ENCODE measurements at places on chromosomes 7 and 10.

GRCh38 chr10:118572256-118573041, 23.0 kb downstream of the PRLHR start:
- no peak for DNase-seq

- no peak for DNase-seq
These were observed 114.9 kb upstream of the ZEB1 start for GRCh38 chr10:31204090-31204489.

- DNase-seq: no peak
These were observed 177.3 kb upstream of the LYZL2 start for GRCh38 chr10:30806850-30807249.

DNA sequence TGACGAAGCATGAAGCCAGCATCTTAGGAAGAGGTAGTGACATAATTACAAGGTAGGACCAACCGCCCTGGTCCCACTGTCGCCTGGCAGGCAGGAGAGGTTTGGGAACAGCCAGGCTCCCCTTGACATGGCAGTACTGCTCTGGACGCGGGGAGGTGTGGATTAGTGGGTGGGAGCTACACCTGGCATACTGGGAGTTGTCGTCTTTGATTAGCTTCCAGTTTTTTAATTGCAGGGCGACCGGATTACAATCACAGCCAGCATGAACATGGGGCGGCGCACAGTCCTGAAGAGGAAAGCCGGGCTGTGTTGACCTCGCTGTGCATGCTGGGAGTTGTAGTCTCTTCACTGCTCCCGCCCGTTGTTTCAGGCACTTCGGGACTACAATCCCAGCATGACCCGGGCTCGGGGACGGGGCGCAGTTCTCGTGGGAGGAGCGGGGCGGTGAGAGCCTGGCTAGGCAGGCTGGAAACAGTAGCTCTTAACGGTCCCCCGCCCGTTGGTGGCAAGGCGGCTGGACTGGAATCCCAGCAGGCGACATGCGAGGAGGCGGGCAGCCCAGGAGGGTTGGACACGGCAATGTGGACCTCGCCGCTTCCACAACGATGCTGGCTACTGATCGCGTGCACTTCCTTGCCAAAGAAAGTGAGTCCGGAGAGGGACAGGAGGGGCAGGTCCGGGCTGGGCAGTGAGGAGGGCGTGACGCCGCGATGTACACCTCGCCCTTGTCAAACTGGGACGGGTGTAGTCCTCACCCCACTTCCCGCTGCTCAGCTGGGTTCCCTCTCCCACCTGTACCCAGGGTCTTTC, 98.0 kb upstream of the ZNF722 start:
- no peak for DNase-seq

DNA sequence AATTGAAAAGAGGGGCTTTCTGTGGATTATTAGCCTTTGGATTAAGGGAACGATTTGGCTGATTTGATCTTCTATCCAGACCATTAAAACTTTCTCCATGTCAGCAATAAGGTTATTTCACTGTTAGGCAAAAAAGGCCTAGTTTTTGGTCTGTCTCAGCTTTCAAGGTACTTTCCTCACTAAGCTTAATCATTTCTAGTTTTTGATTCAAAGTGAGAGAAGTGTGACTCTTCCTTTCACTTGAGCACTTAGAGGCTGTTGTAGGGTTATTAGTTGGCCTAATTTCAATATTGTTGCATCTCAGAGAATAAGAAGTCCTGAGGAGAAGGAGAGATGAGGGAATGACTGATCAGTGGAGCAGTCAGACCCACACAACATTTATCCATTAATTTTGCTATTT, 596.0 kb upstream of the TPK1 start:
- DNase-seq: no peak

DNA sequence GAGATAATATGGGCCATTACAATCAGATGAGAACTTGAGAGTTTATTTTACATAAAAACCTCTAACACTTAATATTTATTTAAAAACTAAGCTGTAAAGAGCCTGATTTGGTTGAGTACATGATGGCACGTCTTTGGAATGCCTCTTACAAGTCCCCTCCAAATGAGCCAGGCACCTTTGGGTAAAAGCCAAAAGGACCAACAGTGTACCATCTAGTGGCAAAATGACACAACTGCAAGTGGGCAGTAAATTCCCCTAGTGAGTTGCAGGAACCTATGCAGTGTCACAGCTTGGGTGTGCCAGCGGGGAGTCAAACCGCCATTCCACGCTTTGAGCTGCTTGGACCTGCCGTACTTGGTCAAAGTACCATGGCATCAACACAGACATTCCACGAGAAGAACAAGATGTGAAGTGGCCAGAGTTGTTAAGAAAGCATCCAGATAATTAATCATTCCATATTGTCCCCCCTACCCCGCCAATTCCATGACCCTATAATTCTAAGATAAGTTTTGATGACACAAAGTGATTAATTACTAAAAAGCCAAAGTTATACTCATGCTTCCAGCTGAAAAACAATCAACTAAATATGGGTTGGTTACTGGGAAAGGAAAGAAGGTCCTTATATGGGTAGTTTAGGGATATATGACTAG, 115.2 kb downstream of the SORBS1 start:
- DNase-seq: peak; percentile 37

GRCh38 chr7:141161550-141162535, 88.0 kb downstream of the TMEM178B start:
- DNase-seq: no peak

DNA sequence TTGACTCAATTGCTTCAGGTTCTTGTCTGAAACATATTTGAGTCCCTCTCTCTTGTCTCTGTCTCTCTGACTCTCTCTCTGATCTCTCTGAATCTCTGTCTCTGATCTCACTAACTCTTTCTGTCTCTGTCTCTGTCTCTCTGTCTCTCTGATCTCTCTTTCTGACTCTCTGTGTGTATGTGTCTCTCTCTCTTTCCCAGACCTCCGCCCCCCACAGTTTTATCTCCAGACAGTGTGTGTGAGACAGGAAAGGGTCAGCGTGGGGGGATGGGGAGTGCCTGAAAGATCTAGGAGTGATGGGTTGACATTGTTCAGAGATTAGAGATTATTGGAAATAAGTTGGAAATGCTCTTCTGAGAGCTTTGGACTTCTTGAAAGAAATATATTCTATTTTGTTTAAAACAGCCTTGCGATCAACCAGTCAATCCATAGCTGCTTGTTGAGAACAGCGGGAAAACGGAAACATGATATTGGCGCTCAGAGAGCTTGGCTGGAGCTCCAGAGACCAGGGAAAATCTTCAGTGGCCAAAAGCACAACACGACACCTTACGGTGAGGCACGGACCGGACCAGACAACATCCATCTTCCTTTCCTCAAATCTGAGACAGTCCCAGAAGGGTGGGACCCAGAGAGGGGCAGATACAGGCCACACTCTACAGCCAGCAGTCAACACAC, 35.5 kb downstream of the CALML3 start:
- DNase-seq: no peak

DNA sequence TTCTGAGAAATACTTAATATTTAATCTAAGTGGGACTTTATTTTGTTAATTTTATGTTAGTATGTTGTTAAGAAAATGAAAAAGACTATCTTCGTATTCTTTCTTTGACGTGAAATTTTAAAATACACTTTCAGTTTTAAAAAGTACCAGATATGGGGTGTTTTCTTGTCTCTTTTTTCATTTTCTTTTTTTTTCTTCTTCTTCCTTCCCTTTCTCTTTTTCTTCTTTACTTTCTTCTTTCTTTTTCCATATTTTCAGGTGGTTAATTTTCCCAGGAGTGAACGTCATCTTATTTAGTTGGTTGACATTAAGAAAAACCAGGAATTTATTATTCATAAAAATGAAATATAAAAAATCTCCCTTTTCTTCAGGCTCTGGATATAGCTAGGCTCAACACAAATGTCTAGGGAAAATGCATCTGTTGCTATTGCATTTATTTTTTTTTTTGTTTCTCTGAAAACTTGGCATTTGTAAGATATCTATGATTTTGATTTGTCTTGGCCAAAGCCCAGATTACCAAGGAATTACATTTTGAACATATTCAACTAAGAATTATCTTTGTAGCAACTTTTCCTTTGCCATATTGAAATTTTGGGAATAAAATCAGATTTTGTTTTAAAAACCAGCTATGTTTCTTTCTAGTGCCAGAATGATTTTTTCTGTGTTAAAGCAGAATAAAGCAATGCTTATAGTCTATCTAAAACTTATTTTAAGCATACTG, 241.3 kb upstream of the FOXP2 start:
- no peak for DNase-seq

- DNase-seq: no peak
These were observed 136.4 kb upstream of the AOAH start for GRCh38 chr7:36860681-36861080.

DNA sequence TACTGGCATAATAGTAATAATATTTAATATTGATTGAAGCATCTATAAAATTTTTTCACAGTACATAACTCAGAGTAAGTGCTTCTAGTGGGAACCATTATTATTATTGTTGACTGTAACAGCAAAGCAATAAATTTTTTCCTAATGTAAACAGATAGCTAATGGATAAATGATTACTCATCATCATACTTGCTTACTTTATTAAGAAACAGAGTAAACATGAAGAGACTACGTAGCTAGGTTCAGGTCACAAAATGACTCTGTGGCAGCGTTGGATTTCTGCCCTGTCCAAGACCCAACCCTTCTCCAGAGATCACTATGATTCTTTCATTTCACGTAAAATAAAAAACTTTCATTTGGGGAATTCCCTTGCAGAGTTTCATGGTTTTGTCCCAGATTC, 8.3 kb upstream of the ABCB5 start:
- DNase-seq: no peak

DNA sequence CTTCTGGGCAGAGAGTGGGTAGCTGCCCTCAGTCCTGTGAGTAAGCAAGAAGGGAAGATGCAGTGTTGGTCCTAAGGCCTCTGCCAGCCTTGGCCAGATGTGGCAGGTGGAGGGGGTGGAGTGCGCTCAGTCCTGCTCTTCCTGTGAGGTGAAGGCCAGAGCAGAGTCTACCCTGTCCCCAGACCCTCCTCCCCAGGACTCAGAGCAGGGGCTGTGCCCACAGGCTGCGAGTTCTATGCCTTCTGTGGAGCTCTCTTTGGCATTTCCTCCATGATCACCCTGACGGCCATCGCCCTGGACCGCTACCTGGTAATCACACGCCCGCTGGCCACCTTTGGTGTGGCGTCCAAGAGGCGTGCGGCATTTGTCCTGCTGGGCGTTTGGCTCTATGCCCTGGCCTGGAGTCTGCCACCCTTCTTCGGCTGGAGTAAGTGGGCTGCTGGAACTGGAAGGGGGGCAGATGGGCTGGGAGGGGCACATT, 4.0 kb downstream of the OPN4 start:
- DNase-seq: no peak

DNA sequence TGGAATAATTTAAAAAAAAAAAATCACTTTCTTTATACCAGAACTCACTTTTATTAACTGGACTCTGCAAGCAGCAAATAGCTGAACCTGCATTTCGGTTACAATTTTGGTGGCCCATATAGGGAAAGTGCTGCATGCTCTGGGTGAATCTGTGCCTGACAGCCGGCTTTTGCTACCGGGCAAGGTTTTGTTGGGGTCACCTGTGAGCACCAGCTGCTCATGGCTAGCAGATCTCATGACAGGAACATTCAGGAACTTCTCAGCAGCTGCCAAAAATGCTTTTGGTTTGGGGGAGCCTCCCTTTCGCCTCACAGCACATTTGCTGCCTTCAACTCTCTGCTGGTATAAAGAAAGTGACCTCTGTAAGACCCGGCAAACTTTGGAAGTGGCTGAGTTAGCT, 13.2 kb upstream of the CREB3L2 start:
- no peak for DNase-seq

GRCh38 chr7:77631820-77632219, 64.4 kb upstream of the RSBN1L start:
- DNase-seq: no peak

- DNase-seq: no peak
These were observed 35.9 kb downstream of the TCF7L2 start for GRCh38 chr10:112985690-112986543.

DNA sequence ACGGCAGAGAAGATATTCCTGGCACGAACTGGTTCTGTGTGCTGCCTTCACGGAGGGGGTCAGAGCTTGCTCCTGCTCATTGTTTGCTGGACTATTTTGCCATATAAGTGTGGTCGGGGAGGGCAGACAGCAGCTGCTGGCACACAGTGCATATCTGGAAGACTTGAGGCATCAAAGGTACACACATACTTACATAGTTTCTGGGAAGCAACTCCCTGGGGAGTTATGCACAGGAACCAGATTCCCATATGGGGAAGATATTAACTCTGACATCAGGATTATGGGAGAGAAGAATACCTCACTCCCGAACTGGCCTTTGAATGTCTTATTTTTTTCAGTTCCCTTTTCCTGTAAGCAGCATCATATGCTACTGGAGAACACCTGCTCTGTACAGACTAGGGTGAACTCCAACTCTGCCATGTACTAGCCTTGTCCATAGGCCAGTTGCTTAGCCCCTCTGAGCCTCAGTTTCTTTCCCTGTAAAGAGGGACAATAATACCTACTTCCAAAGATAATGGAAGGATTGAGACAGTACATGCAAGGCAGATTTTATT, 41.5 kb downstream of the LGI1 start:
- DNase-seq: no peak

- no peak for DNase-seq
These were observed 14.9 kb downstream of the BZW2 start for GRCh38 chr7:16660702-16661464.

GRCh38 chr10:4595719-4596319, 230.2 kb upstream of the AKR1E2 start:
- DNase-seq: no peak

- DNase-seq: no peak
These were observed 1.8 kb downstream of the ZMIZ2 start for GRCh38 chr7:44750424-44750823.

- DNase-seq: no peak
These were observed 283.8 kb downstream of the PTEN start for GRCh38 chr10:88147000-88147798.

- DNase-seq: no peak
These were observed 11.0 kb downstream of the SORBS1 start for GRCh38 chr10:95550073-95550672.

GRCh38 chr10:4807761-4808507, 18.1 kb upstream of the AKR1E2 start:
- no peak for DNase-seq

DNA sequence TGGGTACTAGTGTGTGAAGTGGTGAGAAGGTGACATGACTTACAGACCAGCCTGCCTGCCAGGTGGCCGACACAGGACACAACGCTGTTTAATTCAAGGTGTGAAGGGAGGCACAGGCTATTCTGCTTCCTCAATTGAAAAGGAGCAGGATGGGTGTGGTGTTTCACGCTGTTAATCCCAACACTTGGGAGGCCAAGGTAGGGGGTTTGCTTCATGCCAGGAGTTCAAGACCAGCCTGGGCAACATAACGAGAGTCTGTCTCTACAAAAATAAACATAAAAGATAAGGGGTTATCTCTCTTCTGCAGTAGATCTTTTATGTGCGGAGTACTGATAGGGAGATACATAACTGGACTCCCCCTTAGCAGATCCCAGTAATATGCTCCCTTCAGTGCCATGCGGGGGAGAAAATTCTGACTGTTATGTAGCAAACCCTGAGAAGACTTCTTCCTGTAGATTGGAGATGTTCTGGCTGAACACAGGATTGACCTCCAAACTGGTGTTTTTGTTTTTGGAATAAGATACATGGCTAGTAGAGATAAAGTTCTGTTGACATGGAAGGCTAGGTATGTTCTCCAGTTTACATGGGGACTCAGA, 63.2 kb downstream of the CCNY start:
- DNase-seq: no peak

- DNase-seq: no peak
These were observed 42.9 kb upstream of the ZNF716 start for GRCh38 chr7:57407125-57407524.

- no peak for DNase-seq
These were observed 982.2 kb downstream of the REEP3 start for GRCh38 chr10:64503429-64503828.

All from GM12891 (cell line).